SJCRH30 (cell line): ENCODE measurements at places on chromosomes 13 and 19. TPM values are rescaled to one million over a fixed set of nuclear protein-coding genes. Genes with fewer than 3 reads are reported as not detected.

GRCh38 chr13:63910511-63910910 lies 2494.9 kb upstream of the PCDH20 start:
- DNase-seq, result peak; percentile 53

- DNase-seq, result no peak
Measured at GRCh38 chr19:13425151-13425550, 81.1 kb downstream of the CACNA1A start.

DNA sequence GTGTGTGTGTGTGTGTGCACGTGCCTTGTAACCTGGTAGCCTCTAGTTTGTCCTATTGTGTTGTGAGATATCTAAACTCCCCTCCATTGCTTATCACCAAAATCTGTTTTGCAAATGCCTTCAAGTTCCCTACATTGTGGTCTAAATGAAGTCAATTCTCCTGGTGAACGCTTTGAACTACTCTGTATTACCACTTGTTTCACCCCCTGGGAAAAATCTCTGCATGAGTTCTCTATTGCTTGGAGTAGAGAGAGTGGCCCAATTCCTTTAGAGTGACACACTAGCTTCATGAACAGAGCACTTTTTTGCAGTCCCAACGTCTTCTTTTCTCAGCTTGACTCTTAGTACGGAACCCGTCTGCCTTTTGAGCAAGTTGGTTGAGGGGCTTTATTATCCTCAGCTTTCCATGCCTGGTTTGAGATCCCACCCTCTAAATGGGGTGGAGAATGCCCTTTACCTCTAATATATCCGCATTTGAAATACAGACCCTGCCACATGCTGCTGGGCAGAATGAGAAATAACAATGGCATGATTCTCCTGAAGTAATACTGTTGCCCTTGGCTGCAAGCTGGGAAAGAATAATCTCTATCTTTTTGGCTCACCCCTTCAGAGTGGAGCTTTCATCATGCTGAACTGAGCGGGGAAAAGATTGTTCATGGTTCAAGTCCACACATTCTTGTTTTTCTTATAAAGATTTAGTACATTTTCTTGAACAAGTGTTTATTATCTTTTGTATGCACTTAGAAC lies 2545.3 kb downstream of the PCDH9 start:
- DNase-seq, result no peak

The ZNF560 gene
- 0.05 TPM in 1 of 2 replicates, not detected in the other for total RNA-seq

The FBXO27 gene
- 0.71 and 1.0 TPM in 2 replicates for total RNA-seq

The TRIM28 gene
- 586 and 615 TPM in 2 replicates for total RNA-seq

GRCh38 chr13:74669149-74669548 lies 534.9 kb upstream of the KLF12 start:
- no peak for DNase-seq
